Thymus (tissue), 14 donors: ENCODE measurements at places on chromosomes 1 and 21. TPM values are rescaled to one million over a fixed set of nuclear protein-coding genes. Genes with fewer than 3 reads are reported as not detected.

DNA sequence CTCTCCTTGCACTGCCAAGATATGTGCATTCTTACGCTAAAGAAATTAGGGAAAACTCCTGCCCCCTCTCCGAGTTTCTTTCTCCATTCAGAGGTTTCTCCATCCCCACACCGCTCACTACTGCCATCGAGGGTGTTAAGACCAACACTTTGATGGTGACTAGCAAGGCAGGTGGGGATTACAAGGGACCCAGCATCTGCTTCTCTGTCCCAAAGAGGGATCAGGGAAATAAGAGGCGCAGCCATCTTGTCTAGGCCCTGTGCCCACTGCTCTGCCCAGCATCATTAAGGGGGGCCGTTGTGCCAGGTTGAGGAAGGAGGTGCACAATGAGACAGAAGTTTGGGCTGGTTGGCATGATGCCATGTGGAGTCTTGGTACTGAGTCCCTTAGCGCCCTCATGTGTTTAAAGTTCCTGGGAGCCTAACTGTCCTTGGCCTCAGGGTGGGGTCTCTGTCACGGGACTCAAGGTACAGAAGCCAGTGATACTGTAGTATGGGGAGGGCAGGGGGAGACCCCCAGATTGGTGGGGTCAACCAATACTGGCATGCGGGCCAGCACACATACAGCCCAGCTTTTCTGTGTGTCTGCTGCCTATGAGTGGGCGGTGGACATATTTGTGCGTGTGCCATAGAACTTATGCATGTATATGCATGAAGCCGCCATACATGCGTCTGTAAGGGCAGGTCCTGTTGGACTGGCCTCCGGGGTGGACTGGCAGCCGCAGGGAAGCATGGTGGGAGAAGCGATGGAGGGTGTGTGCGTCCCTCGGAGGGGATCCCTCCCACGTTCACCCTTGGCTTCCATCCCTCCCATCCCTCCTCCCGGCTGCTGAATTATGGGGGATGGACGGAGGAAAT is 5.5 kb downstream of the EFNA3 start:
- no peak for DNase-seq

DNA sequence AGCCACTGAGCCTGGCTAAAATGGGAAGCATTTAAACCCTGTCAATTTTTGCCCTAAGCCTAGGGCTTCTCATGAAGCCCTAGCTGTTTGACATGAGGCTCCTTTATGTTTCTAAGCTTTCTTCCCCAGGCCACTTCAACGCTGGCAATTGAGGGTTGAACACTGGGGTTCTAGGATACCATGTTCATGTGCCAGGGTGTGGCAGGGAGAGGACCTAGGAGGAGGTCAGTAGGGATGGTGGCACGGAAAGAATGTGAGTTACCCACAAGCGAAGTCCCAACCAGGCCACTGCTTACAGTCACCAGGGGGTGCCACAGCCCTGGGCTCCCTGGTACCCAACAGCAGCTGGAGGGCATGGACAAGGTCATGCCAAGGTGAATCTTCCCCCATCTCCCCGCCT is 90.8 kb upstream of the AJAP1 start:
- DNase-seq: no peak

GRCh38 chr1:10761503-10762152 is 34.8 kb downstream of the CASZ1 start:
- no peak for DNase-seq

OXCT2 gene
- 2.6 TPM for total RNA-seq

KPRP gene
- total RNA-seq: not detected

GRCh38 chr1:241343956-241344355 is 13.0 kb downstream of the RGS7 start:
- DNase-seq: no peak

- no peak for DNase-seq
These were observed 1.0 kb upstream of the FAM89A start for GRCh38 chr1:231040800-231041718.

DNA sequence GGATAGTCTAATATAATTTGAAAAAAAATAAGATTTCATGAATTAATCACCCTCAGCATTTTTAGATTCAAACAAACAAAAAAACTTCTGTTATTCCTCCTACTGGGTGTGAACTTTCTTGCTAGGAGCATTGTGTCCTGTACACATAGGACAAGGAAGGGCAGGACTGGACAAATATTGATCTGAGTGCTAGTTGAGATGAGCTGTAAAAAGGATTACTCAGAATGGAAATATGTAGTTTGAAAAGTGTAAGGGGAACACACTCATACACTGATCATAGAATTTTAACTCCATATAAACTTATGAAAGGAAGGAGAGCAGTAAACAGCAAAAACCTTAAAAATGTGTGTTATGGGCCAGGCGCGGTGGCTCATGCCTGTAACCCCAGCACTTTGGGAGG is 156.5 kb upstream of the ZNF648 start:
- DNase-seq: no peak
